Iris pigment epithelial cell (primary cell): ENCODE measurements at places on chromosomes 5 and 9.
A peak's percentile ranks its signal among the peaks of the same experiment; 100 is the strongest.

DNA sequence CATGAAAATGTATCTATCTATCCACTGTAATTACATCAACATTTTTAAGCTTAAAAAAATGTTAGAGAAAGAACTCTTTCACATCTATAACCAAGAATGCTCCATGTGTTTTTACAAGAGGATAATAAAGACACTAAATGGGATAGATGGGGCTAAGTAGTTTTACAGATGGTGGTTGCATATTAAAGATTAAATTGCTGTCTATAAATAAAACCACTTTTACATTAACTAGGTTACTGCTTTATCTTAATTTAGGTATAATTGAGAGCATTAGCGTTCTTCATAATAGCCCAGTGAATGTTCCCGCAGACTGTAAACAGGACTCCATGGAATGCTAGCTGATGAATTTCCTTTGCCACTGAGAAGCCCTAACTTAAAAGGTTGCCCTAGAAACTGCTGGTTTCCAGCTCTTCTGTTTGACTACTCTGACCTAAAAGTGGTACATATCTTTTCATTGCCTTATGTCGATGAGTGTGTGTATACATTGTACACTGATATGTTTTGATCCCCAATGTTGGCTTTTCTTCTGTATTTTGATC is 117.9 kb downstream of the SGCD start:
- no peak for DNase-seq

DNA sequence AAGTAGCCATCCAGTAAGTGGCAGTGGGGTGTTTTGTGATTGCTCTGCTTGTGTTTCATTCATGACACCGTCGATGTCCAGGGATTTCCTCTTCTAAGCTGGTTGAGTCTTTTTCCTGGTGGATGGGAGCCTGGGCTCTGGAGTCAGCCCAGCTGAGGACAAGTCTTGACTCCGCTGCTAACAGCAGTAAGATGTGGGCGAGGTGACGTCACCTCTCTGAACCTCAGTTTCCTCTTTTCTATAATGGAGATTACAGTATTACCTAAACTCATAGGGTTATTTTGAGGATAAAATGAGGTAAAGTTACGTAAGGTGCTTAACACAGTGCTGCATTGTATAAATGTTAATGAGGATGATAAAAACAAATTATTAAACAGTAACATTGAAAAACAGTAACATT is 21.3 kb downstream of the FGF1 start:
- DNase-seq = no peak

DNA sequence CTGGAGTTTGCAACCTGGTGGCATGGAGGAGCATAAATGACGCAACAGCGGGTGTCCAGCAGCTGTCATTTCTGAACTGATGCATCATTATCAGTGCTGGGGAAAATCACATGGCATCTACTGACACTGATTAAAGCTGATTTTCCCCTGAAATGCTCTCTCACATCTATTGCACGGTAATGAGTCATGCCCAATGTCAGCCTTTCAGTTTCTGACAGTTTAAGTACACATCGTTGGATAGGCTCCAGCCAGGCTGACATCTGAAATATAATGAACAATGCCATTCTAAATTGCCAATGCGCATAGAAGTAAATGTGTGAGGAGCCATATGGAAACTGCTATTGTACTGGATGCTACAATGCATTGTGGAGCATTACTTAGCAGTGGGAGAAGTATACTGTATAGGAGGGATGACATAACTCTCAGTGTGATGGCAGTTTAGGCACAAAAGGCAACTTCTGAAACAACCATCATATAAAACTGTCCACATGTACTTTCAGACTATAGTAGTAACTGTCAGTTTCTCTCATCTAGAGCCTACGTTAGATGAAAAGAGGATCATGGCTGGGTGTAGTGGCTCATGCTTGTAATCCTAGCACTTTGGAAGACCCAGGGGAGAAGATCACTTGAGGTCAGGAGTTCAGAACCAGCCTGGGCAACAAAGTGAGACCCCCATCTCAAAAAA is 389.3 kb upstream of the DMAC1 start:
- no peak for DNase-seq

DNA sequence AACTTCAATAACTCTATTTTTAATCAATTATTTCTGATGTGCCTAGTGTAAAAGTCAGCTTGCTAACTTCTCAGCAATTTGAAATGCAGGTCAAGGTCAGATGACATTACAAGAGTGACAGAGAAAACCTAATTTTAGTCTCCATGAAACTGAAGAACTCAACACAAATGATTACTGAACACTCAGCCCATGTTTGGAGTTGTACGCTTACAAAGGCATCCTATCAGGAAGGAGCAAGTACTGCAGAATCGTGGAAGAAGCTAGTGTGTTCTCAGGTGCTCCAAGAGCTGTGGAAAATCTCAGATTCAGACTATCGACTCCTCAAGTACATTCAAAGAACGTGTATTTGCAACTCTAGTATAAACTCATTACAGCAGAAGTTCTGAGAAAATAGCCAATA is 526.7 kb downstream of the PDE4D start:
- no peak for DNase-seq

DNA sequence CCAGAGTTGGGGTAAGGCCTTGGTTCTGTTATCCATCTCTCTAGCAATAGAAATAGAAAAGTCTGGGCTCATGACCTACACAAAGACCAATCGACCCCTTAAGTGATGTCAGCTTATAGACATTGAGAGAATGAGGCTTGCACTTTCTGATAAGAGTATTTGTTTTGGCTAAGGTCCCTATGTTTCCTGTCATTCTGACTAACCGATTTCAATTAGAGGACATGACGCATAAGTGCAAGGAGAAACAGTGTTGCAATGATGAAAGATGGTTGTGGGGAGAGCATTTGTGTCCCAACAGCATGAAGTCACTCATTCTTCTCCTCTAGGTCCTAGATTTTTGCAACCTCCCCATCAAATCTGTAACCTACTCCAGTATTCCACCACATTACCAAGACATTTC is 255.1 kb downstream of the MAT2B start:
- DNase-seq = peak; percentile 99

- DNase-seq = peak; percentile 91
Observed at GRCh38 chr9:134403682-134404301, 77.5 kb downstream of the RXRA start.
